ENCODE measurements at places on chromosomes 11 and 22.

DNA sequence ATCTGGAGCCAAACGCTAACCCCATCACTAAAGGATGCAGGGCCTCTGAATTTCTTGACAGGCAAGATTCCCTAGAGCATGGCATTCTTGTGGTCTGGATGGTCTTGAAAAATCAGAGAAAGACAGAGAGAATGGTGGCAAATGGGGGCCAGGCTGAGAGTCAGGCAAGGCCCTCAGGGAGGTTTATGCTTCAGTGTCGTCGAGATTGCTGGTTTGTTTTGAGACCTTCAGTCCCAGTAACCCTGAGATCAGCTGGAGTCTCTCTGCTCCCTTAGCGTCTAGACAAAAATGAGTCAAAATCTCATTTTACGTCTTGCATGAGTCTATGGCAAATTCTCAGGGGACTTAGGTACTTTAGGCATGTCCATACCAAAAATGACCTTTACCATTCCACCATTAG lies 539.3 kb downstream of the SOX6 start:
- DNase-seq = peak; percentile 79

- DNase-seq = no peak
Measured at GRCh38 chr22:50585238-50585637, 2.6 kb upstream of the CHKB start.

DNA sequence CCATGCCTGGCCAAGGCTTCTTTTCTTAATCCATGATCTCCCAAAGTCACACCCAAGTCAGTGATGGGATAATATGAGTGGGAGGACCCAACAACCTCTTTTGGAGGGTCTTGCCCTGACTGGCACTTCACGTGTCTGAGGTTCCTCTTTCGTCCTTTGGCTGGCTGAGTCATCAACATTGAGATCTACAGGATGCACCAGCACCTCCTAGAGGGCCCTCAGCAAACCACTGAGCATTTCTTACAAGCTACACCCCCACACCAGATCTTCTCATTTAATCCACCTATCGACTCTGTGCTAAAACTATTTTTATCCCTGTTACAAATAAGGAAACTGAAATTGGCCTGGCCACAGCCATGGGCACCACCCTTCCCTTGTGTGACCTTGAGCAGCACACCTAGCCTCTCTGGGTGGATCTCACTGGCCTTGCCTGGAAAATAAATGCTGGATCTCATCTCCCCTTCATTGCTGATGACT lies 63.4 kb downstream of the FLI1 start:
- no peak for DNase-seq

DNA sequence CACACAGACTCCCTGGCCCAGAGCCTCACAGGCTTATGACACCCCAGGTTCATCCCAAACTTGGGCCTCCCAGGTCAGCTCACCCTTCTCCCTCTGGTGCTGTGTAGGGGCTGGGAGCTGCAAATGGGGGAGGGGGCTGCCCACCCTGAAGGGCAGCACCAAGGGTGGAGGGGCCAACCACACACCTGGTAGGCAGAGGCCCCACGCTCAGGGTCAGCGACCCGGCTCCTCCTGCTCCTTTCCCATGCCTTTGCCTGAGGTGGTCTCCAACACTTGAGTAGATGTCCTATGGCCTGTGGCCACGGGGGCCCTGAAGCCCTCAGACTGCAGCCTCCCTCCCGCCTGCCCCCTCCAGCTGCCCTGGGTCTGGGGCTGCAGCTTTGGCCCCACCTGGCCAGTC lies 3.4 kb downstream of the DGCR6 start:
- DNase-seq = no peak

DNA sequence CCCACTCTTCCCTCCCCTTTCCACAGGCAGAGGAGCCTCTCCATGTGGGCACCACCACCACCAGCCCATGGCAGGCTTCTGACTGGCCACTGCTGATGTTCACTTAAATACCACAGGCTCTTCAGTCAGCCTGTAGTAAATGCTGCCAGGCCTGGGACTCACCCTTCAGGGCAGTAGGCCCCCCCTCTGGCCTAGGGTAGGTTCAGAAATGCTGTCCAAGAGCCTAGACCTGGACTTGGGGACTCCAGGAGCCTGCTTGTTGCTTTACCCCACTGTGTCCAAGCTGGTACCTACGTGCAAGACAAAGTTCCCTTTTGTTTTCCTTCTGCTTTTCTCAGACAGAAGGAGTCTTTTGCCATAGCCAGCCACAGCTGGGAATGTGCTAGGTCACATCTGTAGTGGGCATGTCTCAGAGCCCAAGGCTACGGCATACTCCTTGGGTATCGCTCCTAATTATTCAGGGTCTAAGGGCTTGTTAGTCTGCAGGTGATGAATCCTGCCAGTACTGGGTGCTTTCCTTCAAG lies 38.6 kb downstream of the TMEM135 start:
- no peak for DNase-seq

DNA sequence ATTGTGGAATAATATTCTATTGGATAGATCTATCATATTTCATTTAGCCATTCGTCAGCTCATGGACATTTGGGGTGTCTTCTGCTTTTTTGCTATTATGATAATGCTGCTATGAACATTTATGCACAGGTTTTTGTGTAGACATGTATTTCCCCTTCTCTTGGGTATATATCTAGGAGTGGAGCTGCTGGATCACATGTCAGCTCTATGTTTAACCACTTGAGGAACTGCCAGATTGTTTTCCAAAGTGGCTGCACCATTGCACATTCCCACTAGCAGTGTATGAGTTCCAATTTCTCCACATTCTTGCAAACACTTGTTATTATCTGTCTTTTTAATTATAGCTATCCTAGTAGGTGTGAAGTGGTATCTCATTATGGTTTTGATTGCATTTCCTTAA lies 75.0 kb downstream of the C11orf65 start:
- DNase-seq = no peak

DNA sequence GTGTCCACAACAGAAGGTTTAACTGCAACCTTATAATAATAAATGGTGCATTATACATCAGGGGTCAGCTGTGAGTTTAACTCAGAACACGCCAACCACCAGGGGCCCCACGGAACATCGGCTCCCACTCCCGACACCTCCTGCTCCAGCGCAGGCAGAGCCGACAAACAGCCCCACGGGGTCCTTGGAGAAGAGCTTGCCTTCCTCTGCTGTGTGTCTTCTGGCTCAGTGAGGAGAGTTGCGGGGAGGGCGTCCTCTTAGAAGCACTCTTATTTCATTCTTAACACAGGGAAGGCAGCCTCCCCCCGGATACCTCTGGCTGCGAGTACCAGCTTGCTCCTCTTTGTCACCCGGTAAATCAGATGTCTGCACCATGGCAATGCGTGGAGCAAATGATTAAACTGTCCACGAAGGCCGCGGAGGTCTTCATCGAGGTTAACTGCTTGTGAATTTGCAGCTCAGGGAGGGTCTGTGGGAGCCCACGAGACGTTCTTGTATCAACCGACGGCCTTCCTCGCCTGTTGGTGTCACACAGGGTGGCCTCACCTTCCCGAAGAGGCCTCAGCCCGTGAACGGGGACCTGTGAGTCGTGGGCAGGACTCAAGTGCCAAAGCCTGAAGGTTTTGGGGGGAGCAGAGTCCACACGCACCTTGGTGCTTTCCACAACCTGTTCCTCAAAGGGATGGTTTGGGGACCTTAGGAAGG lies 464.0 kb downstream of the BRD1 start:
- DNase-seq = no peak

- no peak for DNase-seq
Measured at GRCh38 chr11:35709376-35709775, 46.8 kb downstream of the TRIM44 start.

DNA sequence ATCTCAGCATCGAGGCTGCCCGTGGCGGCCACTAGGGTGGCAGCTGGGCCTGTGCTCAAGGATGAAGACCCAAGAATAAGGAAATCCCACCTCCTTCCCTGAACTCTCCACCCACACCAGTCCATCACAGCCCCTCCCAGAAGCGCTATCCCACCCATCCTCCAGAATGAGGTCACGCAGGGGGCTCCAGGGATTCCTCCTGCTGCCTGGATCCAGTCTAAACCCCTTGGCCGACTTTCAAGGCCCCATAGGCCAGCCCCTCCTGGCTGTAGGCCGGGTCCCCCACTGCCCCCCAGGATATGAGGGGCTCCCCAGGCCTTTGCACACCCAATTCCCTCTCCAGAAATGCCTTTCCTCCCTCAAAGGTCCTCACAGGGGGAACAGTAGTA lies 19.0 kb upstream of the SCGB1A1 start:
- DNase-seq = no peak

DNA sequence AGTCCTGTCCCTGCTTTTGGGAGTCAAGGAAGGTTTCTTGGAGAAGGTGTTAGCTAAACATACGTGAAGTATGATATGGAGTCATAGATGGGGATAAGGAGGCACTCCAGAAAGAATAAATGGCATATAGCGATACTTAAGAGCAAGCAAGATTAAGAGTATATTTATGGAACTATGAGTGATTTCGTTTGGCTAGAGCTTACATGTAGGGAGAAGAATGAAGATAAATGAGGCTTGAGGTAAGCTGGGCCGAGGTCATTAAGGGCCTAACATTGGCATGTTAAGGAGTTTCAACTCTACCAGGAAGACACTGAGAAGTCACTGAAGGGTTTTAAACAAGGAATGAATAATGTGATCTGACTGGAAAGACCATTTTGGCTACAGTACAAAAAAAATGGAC lies 33.3 kb downstream of the EIF3M start:
- no peak for DNase-seq

GRCh38 chr22:19868773-19869471 lies 14.2 kb upstream of the GNB1L start:
- no peak for DNase-seq

DNA sequence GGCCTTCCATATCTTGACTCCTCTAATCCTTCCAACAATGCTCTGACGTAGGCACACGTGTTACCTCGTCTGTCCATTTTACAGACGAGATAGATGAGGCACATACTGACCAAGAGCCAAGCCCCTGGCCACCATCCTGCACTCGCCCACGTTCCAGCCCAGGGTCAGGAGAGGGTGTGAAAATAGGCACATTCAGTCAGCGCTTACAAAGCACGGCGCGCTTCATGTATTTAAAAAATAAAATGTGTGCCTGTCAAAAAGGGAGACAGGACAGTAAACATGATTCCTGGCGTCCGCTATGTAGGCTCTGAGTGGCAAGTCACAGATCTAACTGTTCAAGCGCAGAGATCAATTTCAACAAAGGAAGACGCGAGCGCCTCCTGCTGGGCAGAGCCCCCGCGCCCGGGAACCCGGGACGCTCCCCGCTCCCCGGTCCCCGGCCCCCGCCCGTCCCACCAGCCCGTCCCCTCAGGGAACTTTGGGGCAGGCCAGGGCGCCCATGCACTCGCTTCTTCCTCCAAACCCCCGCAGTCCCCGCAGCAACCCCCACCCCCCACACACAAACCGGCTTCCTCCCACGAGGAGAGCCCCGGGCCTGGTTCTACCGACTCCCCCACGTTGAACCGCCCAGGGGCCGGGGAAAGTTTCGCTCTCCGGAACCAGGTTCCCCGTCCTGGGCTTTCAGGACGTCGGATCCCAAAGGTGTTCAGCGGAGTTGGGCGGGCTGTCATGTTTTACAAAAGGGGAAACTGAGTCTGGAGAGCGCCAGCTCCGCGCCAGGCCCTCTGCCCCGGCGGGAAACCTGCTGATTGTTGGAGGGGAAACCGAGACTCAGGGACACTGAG lies 10.4 kb upstream of the C1QTNF6 start:
- peak; percentile 53 for DNase-seq

GRCh38 chr11:36586543-36586942 lies 7.8 kb upstream of the IFTAP start:
- no peak for DNase-seq

GRCh38 chr11:116777056-116777455 lies 4.3 kb upstream of the BUD13 start:
- no peak for DNase-seq

DNA sequence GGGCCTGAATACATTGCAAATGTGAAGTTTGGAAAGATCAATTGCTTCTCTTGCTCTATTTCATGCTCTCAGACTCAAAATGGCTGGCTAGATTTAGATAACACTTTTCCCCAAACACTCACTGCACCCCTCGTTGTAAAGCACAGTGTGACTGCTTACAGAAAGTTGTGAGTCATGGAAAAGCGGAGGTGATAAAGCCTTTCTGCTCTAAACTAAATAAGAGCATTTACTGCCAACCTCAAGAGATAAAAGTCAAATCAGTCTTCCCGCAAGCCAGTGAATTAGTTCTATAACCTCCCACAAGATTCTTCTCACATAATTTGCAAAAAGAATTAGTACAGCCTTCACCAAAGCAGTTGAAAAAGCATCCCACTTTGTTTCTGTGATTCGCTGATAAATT lies 168.7 kb downstream of the WT1 start:
- no peak for DNase-seq

- DNase-seq = no peak
Measured at GRCh38 chr11:84383576-84383975, 1097.4 kb upstream of the CCDC90B start.

DNA sequence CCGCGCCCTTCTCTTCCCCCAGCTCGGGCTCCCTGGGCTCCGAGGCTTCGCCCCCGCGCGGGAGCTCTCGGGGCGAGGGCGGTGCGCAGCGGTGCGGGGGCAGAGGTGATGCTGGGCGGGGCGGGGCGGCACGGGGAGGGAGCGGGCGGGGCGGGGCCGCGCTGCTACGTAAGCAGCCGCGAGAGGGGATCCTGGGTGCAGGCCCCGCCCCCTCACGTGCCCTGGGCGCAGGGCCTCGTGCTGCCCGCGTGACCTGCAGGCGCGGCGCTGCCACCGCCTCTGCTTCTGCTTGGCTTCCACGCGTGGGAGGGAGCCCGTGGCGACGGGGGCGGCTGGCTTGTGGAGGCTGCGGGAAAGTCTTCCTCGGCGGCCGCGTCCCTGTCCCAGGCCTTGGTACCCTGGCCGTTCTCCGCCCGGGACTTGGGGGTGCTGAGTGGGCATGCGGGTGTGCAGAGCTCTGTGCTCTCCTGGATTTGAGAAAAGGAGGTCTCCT lies 132.6 kb upstream of the HSD17B12 start:
- DNase-seq = no peak

- no peak for DNase-seq
Measured at GRCh38 chr11:124075841-124076651, 34.9 kb upstream of the OR10G7 start.

GRCh38 chr22:19506212-19506611 lies 18.0 kb downstream of the CLDN5 start:
- DNase-seq = no peak

DNA sequence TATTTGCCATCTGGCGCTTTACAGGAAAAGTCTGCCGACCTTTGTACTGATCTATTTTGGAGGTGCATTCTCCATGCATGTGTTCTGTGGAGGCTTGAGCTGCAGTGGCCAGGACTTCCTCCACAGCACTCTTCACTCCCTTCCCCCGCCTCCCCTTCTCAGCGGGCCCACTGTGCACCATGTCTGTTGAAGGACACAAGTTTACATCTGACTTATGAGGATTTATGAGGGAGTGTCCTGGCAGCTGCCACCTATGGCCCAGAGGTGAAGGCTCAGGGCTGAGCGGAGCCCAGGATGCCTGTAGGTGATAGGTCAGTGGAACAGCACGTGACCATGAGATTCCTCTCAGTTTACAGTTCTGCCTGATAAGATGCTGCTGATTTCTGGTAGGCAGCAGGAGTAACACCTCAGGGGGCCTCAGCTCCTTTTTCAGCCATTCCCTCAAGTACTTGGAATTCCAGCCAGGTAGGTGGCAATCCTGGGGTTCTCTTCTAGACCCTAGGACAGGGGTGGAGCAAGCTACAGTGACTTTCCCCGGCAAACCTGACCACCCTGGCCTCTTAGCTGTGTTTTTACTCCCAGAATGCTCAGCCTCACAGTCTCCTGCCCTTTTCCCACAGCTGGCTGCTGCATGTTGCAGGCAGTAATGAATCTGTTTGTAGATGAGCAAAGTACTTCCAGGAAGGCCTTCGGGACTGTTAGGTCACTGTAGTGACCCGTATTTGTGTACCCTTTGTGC lies 59.9 kb downstream of the PPFIBP2 start:
- no peak for DNase-seq

GRCh38 chr11:75639762-75640181 lies 29.1 kb downstream of the MAP6 start:
- peak; percentile 41 for DNase-seq
